ENCODE measurements at places on chromosomes 12 and 14. TPM values are rescaled to one million over a fixed set of nuclear protein-coding genes. Genes with fewer than 3 reads are reported as not detected.

Gene ANKRD33
- total RNA-seq = not detected

Gene CDK17
- total RNA-seq = 105 TPM

Gene GPRC5A
- 12.1 TPM for total RNA-seq

Gene TXNDC16
- total RNA-seq = 13.5 TPM

Gene RNFT2
- 1.4 TPM for total RNA-seq

Gene PRH2
- not detected for total RNA-seq

Gene UBR7
- total RNA-seq = 19.5 TPM

Gene KIF5A
- total RNA-seq = 0.59 TPM

DNA sequence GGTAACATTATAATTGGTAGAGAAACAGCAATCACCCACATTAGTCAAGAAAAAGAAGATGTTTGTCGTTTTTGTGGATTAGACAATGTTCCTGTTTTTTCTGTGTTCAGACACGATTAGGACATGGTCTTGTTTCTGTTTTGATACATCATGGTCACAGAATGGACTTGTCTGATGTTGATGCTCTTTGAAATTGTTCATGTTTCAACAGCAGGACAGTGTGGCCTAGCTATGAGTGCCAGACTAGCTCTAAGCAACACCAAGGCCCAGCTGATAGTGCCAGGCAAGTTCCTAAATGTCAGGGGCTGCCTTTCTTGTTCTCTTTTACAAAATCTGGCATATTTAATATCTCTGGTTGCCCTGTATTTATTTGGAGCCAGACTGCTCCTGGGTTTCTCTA, 40.9 kb upstream of the TOMM20L start:
- no peaks in the 10 kb centered on the region for H3K4me1 ChIP-seq
- H3K4me3 ChIP-seq = no peak overlapping the region
- no peak for DNase-seq
- no peaks in the 10 kb centered on the region for H3K36me3 ChIP-seq

DNA sequence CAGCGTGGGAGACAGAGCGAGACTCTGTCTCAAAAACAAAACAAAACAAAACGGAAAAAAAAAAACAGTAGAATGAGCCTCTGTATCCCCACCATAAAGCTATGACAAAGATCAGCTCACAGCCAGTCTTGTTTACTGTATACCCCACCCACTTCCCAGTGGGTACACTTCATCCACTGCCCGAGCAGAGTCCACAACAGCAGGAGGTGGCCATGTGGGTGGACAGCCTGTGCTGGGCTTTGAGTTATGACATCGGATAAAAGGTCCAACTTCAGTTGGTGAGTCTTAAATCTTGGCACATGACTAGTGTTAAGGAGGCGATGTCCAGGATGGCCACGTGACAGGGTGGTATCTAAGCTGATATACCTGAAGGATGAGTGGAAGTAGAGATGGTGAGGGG, 34.8 kb upstream of the MAPKAPK5 start:
- no peak overlapping the region for H3K27ac ChIP-seq
- no peaks in the 10 kb centered on the region for H3K36me3 ChIP-seq
- no peaks in the 10 kb centered on the region for H3K27me3 ChIP-seq
- DNase-seq = peak; percentile 6
- H3K4me1 ChIP-seq = no peaks in the 10 kb centered on the region

GRCh38 chr12:100359822-100360221, 2.9 kb downstream of the SLC17A8 start:
- H3K4me1 ChIP-seq = no peaks in the 10 kb centered on the region
- no peaks in the 10 kb centered on the region for H3K36me3 ChIP-seq
- H3K27me3 ChIP-seq = no peaks in the 10 kb centered on the region
- DNase-seq = no peak

DNA sequence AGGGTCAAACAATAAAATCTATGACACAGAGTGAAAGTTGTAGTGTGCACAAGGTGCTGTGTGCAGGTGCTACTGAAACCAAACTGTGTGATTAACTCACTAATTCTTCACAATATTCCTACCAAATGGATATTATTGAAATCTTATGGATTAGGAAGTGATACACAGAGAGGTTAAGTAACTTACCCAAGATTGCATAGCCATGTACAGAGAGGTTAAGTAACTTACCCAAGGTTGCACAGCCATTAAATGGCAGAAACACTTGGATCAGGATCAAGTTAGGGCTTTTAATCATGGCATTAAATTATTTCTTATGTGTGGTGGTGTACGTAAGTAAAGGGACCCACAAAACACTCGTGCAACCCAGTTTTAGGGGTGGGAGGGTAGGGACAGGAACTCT, 771.4 kb downstream of the AACS start:
- H3K4me3 ChIP-seq = no peak overlapping the region
- H3K36me3 ChIP-seq = no peaks in the 10 kb centered on the region
- DNase-seq = no peak
- H3K4me1 ChIP-seq = no peaks in the 10 kb centered on the region
- H3K27me3 ChIP-seq = no peaks in the 10 kb centered on the region

GRCh38 chr12:100826323-100826722, 31.7 kb downstream of the ANO4 start:
- no peaks in the 10 kb centered on the region for H3K36me3 ChIP-seq
- no peak overlapping the region for H3K4me3 ChIP-seq
- no peak overlapping the region for H3K27ac ChIP-seq
- peak; percentile 14 for DNase-seq
- no peaks in the 10 kb centered on the region for H3K27me3 ChIP-seq
- H3K4me1 ChIP-seq = no peaks in the 10 kb centered on the region

DNA sequence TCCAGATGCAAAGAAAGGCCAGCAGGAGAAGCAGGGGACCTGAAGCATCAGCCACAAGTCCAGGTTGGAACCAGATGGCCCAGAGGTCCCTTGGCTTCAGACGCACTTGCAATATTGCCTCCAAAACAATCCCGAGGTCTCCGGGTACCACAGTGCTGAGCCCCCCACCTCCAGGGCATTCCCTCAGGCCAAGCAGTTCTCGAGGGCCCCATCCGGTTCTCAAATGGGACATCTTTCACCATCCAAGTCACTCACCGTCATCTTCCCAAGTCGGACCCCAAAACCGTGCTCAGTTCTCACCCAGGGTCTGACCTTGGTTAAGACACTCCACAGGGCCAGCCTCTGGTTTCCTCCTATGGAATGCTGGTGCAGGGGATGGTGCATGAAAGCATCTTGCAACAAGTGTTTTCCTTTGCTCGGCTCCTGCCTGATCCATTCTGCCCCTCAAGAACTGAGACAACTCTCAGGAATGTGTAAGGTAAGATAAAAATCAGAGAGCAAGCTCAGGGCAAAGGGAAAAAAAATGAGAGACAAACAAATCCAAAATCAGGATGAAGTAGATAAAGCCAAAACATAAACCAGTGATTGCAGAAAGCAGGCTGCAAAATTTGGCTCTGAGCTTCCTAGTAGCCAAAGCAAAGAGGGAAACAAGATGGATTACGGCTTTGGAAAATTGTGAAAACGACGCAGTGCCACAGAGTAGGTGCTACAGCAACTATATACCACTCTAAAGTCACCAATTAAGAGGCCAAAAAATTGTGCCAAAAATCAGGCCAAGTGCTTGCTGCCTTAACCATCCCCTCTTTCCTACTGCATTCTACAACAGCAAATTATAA, 8.0 kb downstream of the NCOR2 start:
- no peak for DNase-seq
- no peaks in the 10 kb centered on the region for H3K4me1 ChIP-seq
- H3K27me3 ChIP-seq = no peaks in the 10 kb centered on the region
- H3K4me3 ChIP-seq = no peak overlapping the region
- H3K27ac ChIP-seq = no peak overlapping the region

DNA sequence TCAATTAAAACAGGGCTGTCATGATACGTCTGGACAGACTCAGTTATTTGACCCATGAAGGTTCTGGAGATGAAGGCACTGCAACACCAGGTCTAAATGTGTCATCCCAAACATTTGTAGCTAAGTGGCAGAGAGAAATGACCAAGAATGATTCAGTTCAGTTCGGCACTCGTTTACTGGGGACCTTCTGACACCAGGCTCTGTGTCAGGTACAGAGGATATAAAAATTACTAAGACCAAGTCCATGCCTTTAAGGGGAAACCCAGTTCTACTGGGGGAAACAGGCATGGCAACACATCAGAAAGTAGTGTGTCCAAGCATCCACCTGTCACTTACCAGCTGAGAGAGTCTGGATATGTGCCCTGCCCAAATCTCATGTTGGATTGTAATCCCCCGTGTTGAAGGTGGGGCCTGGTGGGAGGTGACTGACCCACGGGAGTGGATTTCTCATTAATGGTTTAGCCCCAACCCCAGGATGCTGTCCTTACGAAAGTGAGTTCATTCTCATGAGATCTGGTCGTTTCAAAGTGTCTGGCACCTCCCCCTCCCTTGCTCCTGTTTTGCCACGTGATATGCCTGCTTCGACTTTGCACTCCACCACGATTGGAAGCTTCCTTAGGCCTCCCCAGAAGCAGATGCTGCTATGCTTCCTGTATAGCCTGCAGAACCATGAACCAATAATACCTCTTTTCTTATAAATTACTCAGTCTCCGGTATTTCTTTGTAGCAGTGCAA, 41.9 kb upstream of the BCL2L14 start:
- no peak overlapping the region for H3K4me3 ChIP-seq
- H3K36me3 ChIP-seq = no peaks in the 10 kb centered on the region
- no peak overlapping the region for H3K27ac ChIP-seq
- no peaks in the 10 kb centered on the region for H3K4me1 ChIP-seq
- DNase-seq = no peak

GRCh38 chr14:51996148-51996746, 6.9 kb downstream of the RTRAF start:
- DNase-seq = no peak
- no peaks in the 10 kb centered on the region for H3K4me1 ChIP-seq
- no peaks in the 10 kb centered on the region for H3K36me3 ChIP-seq

- H3K4me3 ChIP-seq = no peak overlapping the region
- H3K27ac ChIP-seq = no peak overlapping the region
- no peaks in the 10 kb centered on the region for H3K36me3 ChIP-seq
- no peaks in the 10 kb centered on the region for H3K27me3 ChIP-seq
- DNase-seq = no peak
Measured at GRCh38 chr14:103241531-103241930, 92.5 kb upstream of the EIF5 start.

DNA sequence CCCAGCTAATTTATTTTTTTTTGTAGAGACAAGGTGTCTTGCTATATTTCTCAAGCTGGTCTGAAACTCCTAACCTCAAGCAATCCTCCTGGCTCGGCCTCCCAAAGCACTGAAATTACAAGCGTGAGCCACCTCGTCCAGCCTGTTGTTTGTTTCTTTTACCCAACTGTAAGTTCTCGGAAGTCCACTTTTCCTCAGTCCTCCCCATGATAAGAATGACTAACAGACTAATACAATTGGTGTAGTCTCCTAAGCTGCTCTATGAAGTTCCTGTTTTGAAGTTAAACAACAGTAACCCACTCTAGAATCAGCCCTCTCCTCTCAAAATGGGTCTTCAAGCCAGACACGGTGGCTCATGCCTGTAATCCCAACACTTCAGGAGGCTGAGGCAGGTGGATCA, 36.5 kb downstream of the HIGD1C start:
- no peak overlapping the region for H3K27ac ChIP-seq
- DNase-seq = no peak
- no peak overlapping the region for H3K4me3 ChIP-seq
- H3K4me1 ChIP-seq = no peaks in the 10 kb centered on the region
- no peaks in the 10 kb centered on the region for H3K27me3 ChIP-seq

GRCh38 chr12:15859116-15859515, 23.1 kb upstream of the STRAP start:
- no peak overlapping the region for H3K4me3 ChIP-seq
- H3K27ac ChIP-seq = no peak overlapping the region
- no peaks in the 10 kb centered on the region for H3K27me3 ChIP-seq
- no peaks in the 10 kb centered on the region for H3K4me1 ChIP-seq

- no peaks in the 10 kb centered on the region for H3K4me1 ChIP-seq
- no peak overlapping the region for H3K27ac ChIP-seq
- no peak overlapping the region for H3K4me3 ChIP-seq
- H3K36me3 ChIP-seq = no peaks in the 10 kb centered on the region
Measured at GRCh38 chr14:93033983-93034670, 81.6 kb downstream of the ITPK1 start.

DNA sequence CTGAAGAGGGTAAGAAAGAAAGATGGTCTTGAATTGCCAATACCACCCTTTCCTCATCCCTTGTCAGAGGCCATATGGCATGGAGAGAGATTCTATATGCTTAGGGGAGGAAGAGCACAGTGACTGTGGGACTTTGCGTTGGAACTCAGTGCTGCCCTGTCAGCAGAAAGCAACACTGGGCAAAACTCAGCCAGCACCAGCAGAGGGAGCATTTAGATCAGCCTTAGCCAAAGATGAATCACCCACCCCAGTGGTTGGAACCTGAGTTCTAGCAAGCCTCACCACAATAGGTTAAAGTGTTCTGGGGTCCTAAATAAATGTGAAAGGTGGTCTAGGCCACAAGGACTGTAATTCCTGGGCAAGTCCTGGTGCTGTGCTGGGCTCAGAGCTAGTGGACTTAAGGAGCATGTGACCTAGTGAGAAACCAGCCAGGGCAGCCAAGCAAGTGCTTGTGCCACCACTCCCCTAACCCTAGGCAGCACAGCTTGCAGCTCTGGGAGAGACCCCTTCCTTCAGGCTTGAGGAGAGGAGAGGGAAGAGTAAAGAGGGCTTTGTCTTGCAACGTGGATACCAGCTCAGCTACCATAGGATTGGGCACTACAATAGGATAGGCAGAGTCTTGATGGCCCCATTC, 11.4 kb upstream of the BCAT1 start:
- no peak for DNase-seq
- no peak overlapping the region for H3K4me3 ChIP-seq
- H3K27me3 ChIP-seq = no peaks in the 10 kb centered on the region
- H3K4me1 ChIP-seq = no peaks in the 10 kb centered on the region

GRCh38 chr14:34014936-34015335, 64.1 kb upstream of the EGLN3 start:
- H3K4me3 ChIP-seq = no peak overlapping the region
- no peaks in the 10 kb centered on the region for H3K4me1 ChIP-seq
- DNase-seq = no peak
- no peaks in the 10 kb centered on the region for H3K27me3 ChIP-seq

GRCh38 chr14:91611528-91611927, 101.4 kb upstream of the PPP4R3A start:
- H3K27me3 ChIP-seq = no peaks in the 10 kb centered on the region
- H3K36me3 ChIP-seq = no peaks in the 10 kb centered on the region
- H3K4me1 ChIP-seq = no peaks in the 10 kb centered on the region
- no peak overlapping the region for H3K4me3 ChIP-seq
- no peak for DNase-seq

GRCh38 chr14:91681118-91681517, 50.8 kb downstream of the CATSPERB start:
- no peaks in the 10 kb centered on the region for H3K27me3 ChIP-seq
- H3K4me3 ChIP-seq = no peak overlapping the region
- DNase-seq = no peak
- H3K36me3 ChIP-seq = no peaks in the 10 kb centered on the region
- no peaks in the 10 kb centered on the region for H3K4me1 ChIP-seq

DNA sequence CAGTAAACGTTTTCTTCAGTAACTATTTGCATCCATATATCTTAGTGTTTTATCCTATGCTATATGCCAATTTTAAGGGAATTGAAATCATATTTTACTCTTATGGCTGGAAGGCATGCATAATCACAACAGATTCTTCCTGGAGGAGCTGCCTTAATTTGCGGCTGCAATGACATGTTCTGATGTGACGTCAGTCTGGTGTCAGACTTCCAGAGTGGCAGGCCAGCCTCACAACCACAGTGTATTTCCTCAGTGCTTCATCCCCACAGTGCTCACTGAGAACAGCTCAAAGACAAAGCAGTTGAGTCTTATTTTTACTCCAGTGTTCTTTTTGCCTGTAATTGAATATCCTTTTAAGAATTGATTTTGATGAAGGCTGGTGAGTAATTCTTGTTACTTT, 107.1 kb downstream of the PLEKHA5 start:
- peaks cover 6% of the 10 kb centered on the region for H3K4me1 ChIP-seq
- H3K36me3 ChIP-seq = no peaks in the 10 kb centered on the region
- H3K4me3 ChIP-seq = no peak overlapping the region
- H3K27ac ChIP-seq = peak overlapping the region; percentile 75
- no peaks in the 10 kb centered on the region for H3K27me3 ChIP-seq
- DNase-seq = no peak

- no peaks in the 10 kb centered on the region for H3K36me3 ChIP-seq
- H3K27ac ChIP-seq = no peak overlapping the region
- no peaks in the 10 kb centered on the region for H3K4me1 ChIP-seq
Measured at GRCh38 chr12:5798242-5799015, 146.6 kb downstream of the ANO2 start.
